Effector CD8-positive, alpha-beta T cell (primary cell): ENCODE measurements at places on chromosomes 13 and 19.

GRCh38 chr13:33610438-33611120, 207.4 kb upstream of the RFC3 start:
- DNase-seq: no peak

- DNase-seq: no peak
Measured at GRCh38 chr13:110340812-110341444, 33.8 kb downstream of the COL4A2 start.

- no peak for DNase-seq
Measured at GRCh38 chr13:27083183-27083582, 88.4 kb downstream of the USP12 start.

GRCh38 chr19:32674153-32674930, 638 bp downstream of the ANKRD27 start:
- DNase-seq: peak; percentile 22

GRCh38 chr13:41851351-41851750, 109.6 kb downstream of the VWA8 start:
- DNase-seq: no peak

GRCh38 chr13:67101730-67102467, 128.2 kb downstream of the PCDH9 start:
- DNase-seq: no peak

GRCh38 chr19:35124098-35125060, 8.8 kb downstream of the FXYD3 start:
- peak; percentile 83 for DNase-seq
